Fibroblast of lung (primary cell): ENCODE measurements at places on chromosomes 2 and 18. TPM values are rescaled to one million over a fixed set of nuclear protein-coding genes. Genes with fewer than 3 reads are reported as not detected.

DNA sequence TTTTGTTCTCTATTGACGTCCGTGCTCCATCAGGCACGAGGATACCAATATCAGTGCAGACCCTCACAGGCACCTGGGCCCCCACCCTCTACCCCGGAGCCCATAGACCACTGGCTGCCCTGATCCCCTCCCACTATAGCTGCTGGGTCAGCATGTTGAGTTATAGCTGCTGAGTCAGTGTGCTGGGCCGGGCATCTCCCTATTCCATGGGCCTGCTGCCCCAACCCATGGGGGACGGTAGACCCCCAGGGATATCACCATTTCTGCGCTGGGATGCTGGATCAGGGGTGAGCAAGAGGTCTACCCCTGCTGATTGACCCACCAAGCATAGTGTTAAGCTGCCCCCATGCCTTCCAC is 100.1 kb upstream of the ST3GAL5 start:
- DNase-seq, result no peak

DNA sequence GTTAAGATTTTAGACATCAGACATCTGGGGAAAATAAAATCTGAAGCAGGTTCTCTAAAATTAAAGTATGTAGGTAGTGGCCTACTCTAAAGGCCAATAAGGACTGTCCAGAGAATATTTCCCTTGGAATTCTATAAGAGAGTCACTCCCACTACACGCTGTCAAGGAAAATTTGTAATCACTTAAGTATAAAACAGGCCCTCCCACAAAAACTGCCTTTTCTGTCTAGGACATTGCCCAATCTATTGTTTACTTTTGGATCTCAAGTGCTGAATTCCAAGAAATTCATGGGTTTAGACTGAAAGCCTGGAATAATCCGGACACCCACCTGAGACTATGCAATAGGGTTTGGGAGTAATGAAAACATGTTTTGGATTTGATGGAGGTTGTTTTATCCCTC is 1.7 kb upstream of the SRBD1 start:
- peak; percentile 68 for DNase-seq

- DNase-seq, result peak; percentile 53
These were observed 360.4 kb upstream of the KCNH7 start for GRCh38 chr2:163198972-163199371.

- peak; percentile 97 for DNase-seq
These were observed 1.3 kb upstream of the GPC1 start for GRCh38 chr2:240433973-240434727.

The CTNNA2 gene
- not detected in 2 replicates for total RNA-seq
